ENCODE measurements at places on chromosomes 16 and 17.

DNA sequence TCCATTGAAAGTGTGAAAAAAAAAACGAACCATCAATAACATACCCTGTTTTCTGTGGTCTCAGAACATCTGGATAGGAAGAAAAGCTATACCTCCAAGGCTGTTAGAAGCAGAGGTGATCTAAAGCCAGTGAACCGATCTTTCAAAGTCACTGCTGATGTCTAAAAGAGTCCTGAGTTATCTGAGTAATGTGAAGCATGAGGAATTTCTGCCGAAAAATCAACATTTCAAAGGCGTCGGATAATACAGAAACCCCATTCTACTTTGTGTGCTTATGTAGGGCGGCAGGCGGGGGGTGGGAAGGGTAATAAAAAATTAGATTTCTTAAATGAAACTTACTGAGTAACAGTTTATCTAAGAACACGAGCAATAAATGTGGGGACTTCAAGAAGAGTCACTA is 3.9 kb downstream of the XYLT1 start:
- no peak for DNase-seq

GRCh38 chr16:2048116-2048543 is 345 bp downstream of the TSC2 start:
- no peak for DNase-seq

- DNase-seq, result no peak
Measured at GRCh38 chr17:51352798-51353197, 92.5 kb downstream of the UTP18 start.

GRCh38 chr16:21663889-21664647 is at the start of gene OTOA:
Gene OTOA, plus strand, starts transcription at chr16:21663968. Its CDS starts 14,547 bp downstream, at chr16:21678515.
- no peak for DNase-seq

GRCh38 chr17:45784293-45784740 is at the start of gene CRHR1:
Gene CRHR1, plus strand, starts transcription at chr17:45784320. Its CDS starts 225 bp downstream, at chr17:45784545.
- DNase-seq, result no peak

- no peak for DNase-seq
Measured at GRCh38 chr17:21039839-21040575, 2.8 kb downstream of the USP22 start.

DNA sequence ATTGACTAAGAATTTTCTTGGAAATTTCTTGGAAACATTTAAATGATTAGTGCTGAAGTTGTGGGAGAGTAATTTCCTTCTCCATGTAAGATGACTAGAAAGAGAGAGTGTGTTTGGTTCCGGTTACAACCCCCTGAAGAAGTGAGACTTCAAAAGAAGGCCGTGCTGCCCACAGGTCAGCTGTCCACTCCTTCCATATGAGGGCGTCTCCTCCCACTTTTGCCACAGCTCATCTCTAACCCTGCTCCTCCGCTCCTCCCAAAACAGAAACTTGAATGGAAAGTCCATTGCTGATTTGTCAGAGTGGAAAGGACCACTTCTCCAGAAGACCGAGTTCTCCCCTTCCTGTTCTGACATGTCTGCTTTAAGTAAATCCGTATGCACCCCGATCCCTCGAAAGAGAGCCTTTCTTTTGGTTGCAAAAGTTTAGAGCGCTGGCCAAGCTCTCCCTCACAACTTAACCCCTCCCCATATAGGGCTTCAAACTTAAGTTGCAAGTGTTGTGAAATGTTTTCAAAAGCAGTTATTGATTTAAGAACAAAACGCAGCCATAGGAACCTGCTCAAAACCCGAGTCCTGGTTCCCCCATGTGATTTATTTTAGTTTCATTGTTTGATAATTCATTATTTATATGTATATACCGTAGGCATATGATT is 129.5 kb downstream of the SOCS1 start:
- DNase-seq, result no peak

All from pons (tissue), 1 donor.